Stimulated activated CD4-positive, alpha-beta T cell treated with anti-CD3 and anti-CD28 coated beads, Interleukin-1b, Interleukin-23, amount 100 ng/mL, for 48 hours (primary cell): ENCODE measurements at places on chromosomes 1 and 21.
A peak's percentile ranks its signal among the peaks of the same experiment; 100 is the strongest.

DNA sequence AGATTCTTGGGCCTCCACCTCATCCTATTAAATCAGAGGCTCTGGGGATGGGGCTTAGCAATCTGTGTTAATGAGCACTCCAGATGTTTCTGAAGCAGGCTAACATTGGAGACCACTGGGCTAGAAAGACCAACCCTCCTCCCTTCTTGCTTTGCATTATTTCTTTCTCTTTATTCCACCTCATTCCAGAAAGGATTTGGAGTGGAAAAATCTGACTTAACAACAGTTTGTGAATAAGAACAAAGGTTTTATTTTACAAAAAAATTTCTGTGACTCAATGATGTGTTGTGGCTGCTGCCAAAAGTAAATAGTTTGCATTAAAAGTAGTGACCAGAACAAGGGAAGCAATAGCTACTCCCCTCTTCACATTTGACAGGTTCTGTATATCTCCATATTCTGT lies 79.4 kb downstream of the TGFB2 start:
- DNase-seq = no peak

- DNase-seq = no peak
These were observed 136.2 kb upstream of the DMRTA2 start for GRCh38 chr1:50559421-50559820.

- no peak for DNase-seq
These were observed 1037.2 kb downstream of the ADGRL2 start for GRCh38 chr1:82837766-82838465.

DNA sequence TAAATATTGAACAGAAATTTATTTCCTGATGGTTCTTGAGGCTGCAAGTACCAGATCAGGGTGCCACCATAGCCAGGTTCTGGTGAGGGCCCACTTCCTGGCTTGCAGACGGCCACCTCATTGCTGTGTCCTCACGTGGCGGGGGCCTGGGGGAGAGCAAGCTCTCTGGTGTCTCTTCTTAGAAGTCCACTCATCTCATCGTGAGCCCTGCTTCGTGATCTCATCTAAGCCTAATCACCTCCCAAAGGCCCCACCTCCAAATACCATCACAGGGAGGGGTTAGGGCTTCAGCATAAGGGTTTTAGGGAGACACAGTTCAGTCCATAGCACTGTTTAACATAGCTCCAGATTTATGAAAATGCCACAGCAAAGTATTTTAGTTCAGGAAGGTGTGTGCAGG lies 119.7 kb downstream of the PRDM2 start:
- no peak for DNase-seq

GRCh38 chr1:240091614-240092300 lies at the start of gene FMN2:
TSS of gene FMN2 (plus strand) at chr1:240091883. CDS start at chr1:240092110, 227 bp downstream.
- no peak for DNase-seq

DNA sequence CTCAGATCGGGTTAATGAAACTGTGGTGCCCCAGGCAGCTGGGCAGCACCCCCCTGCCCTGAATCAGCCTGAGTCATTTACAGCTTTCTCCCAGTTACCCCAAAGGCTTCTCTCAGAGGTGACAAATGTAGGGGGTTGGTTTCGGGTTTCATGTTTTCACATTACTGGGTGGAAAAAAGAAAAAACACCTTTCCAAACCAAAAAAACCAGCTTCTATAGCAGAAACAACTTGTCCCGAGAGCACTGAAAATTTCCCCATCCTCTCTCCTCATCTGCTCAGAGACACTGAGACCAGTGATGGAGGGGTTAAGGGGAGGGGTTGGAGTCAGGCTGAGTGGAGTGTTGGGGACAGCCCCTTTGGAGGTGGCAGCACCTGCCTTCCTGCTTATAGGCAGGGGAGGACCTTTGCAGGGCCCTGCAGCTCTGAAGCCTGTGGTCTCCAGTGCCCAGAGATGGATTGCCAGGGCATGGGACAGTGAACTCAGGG lies 15.6 kb downstream of the UTP11 start:
- peak; percentile 89 for DNase-seq

GRCh38 chr1:97849345-97850340 lies 71.2 kb downstream of the DPYD start:
- DNase-seq = no peak

DNA sequence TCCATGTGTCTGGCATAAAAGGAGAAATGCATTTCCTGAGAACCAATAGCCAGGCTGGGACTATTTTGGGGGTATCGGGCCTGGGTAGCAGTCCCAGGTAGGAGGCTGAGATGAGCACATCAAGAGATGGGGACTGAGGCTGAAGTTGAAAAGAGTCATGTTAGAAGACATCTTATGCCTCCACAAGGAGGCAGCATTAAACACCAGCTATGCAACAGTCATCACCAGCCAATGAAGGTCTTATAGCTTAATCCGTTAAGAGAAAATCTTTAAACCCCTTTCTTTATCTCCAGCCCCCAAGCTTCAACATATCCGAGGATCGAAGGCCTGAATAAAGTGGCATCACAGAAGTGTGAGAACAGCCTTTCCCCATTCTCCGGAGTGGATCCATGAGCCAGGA lies 640.7 kb upstream of the PTBP2 start:
- no peak for DNase-seq

- no peak for DNase-seq
These were observed 4.3 kb downstream of the EPS15 start for GRCh38 chr1:51514733-51515132.

DNA sequence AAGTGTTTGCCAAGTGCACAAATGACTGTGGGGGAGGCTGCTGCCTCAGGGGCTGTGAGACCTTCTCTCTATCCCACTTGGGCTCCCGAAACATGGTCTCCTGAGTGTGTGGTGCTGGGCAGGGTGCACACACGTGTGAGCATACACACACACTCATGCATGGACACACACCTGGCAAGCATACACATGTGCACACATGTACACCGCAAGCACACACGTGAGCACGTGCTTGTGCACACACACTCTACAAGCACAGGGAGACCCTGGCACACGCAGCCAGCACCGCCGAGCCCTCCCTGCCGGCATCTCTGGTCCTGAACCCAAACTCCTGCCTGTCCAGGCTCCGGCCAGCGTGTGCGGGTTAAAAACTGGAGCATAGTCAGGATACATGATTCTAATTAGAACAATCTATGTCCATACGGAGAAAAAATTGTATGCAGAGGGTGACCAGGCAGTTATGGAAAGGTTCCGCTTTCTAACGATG lies 79.4 kb upstream of the TTC34 start:
- no peak for DNase-seq

GRCh38 chr1:160124705-160125478 lies 9.3 kb downstream of the ATP1A2 start:
- no peak for DNase-seq
